Mucosa of descending colon (tissue), 3 donors: ENCODE measurements at places on chromosomes 2 and 18. TPM values are rescaled to one million over a fixed set of nuclear protein-coding genes. Genes with fewer than 3 reads are reported as not detected.

DNA sequence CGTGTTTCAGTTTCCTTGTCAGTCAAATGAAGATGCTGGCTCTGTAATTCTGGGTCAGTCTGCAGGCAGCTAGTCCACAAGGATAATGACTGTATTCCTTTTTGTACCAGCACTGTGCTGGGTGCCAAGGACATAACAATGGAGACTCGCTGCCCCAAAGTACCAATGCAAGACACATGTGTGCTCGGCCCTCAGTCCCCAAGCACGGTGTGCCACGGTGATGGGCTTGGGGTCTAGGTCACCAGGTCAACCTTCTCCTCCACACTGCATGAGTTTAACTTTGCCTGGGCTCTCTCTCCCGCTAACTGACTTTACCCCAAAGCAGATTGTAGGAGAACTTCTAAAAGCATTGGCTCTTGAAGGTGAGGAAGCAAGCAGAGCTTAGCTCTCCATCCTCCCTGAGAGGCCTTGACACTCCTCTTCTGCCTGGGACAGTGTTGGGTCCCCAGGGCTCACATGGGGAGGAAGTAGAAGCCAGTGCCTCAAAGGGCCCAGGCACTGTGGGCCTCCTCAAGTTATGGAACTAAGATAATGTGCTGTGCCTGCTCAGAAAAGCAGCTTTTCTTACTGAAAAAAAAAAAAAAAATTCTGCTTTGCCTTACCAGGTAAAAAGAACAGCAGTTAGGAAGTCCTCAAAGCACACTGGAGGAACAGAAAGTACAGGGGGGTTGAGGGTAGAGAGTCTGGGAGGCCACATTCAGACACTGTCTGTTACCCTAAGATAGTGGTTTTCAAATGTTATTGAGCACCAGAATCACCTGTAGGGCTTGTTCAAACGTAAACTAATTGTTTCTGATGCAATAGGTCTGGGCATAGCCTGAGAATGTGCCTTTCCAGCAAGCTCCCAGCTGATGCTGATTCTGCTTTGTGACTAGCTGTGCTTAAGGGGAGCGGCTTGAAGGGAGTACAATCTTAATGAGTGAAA, 276.4 kb upstream of the CXCR4 start:
- DNase-seq: no peak

- DNase-seq: no peak
Measured at GRCh38 chr2:225691711-225692110, 292.2 kb downstream of the NYAP2 start.

DNA sequence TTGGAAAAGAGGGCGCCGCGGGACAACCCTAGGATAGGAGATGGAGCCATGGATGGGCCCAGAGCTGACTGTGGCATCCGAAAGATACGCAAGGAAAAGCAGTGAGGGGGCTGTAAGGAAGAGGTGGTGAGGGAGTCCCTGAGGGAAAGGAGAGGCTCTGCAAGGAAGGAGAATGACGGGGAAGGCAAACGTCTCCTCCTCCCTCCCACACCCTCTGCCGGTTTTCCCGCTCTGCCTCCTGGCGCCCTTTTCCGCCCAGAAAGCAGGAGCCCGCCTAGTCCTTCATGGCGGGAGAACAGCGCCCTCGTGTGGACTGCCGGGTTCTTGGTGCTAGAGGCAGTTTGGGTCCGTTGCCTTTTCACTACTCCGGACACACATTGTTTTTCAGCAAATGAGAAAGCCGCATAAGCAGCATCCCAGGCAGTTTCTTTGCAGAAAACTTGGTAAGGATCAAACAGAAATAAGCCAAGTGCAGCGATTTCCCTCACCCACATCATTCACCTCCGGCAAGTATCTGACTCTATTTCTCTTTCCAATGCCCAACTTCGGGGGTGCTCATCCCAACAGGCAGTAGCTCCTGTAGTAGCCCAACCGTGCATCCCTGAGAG, 200.4 kb downstream of the INO80D start:
- peak; percentile 95 for DNase-seq

Gene CACNB4
- 1.0 TPM for total RNA-seq

Gene FBXO36
- total RNA-seq: 2.4 TPM

Gene UNC80
- total RNA-seq: 0.09 TPM

DNA sequence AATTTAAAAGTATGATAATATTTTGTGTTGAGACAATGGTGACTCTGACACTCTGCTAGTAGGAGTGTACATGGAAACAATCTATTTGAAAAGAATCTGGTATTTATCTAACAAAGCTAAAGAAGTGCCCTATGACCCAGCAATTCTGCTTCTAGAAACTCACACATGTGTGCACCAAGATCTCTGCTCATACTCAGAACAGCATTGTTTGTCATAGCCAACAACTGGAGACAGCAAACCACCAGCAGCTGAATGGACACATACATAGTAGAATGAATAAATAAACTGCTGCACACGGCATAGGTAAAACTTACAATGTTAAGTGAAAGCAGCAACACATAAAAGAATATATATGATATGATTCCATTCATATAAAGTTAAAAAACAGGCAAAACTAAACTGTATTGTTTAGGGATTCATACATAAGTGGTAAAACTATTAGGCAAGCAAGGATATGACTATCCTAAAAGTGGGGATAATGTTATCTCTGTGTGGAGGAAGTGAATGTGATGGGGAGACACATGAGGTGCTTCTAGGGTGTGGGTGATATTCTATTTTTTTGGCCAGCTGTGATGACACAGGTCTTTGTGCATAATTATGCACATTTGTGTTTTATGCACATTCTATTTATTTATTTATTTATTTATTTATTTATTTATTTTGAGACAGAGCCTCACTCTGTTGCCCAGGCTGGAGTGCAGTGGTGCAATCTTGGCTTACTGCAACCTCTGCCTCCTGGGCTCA, 71.1 kb downstream of the RFTN2 start:
- no peak for DNase-seq

- DNase-seq: no peak
Measured at GRCh38 chr18:4720518-4720917, 265.4 kb upstream of the DLGAP1 start.

Gene ZAP70
- total RNA-seq: 3.5 TPM

Gene SLC5A7
- 0.12 TPM for total RNA-seq

- DNase-seq: no peak
Measured at GRCh38 chr2:9416962-9417316, 6.4 kb downstream of the ITGB1BP1 start.

DNA sequence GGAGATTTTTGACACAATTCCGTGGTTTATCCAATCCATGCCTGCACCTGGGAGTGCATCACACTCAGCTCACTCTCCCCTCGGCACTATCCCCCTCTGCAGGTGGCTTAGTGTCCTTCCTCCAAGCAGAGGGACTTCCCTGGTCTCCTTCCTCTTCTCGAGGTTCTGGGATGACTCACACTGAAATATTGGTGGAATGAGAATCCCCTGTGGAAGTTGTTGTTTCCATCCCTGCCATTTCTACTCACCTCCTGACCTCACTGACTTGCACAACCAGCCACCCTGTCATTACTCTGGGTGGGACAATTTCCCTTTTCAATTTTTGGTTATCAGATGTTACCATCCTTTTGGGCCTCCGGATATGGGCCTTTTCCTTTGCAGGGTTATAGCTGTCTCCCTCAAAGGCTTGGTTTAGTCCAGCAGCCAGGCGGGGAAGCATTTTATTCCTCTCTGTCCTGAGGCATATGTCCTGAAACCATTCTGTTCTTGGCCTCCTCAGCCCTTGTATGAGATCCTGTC, 59.9 kb downstream of the PTPRM start:
- no peak for DNase-seq

DNA sequence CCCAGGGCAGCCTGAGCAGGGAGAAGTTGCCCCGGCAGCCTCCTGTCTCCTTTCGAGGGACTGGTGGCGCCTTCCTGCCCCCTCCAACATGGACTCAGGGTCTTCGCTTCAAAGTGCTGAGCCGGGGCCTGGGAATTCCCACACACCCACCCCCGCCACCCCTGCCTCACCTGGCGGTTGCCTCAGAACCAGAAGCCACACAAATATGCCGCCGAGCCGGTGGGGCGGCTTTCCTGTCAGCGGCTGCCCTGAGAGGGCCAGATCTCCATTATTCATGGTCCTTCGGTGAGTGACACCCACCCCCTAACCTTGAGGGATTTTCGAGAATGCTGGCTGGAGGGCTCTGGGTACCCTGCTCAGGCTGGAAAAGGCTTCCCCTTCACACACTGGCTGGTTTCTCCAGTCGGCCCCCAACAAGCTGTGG, 71.7 kb downstream of the SMAD7 start:
- DNase-seq: no peak

GRCh38 chr18:55877321-55877720, 289.3 kb upstream of the TCF4 start:
- DNase-seq: no peak

DNA sequence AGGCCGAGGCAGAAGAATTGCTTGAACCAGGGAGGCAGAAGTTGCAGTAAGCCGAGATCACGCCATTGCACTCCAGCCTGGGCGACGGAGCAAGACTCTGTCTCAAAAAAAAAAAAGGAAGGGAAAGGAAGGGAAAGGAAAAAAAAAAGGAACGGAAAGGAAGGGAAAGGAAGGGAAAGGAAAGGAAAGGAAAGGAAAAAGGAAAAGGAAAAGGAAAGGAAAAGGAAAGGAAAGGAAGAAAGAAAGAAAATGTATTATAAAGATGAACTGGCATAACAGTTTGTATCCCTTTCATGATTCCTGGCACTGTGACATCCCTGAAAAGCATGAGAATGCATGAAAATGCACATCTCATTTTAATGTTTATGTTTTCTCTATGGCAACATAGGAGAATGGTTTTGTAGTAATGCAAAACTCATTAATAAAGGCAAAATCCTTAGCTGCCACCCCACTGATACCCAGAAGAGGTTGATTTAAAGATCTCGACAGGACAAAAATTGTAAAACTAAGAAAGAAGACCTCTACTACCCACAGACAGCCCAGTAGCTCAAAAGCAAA, 11.5 kb upstream of the MREG start:
- no peak for DNase-seq

Gene UGT1A8
- total RNA-seq: 34.2 TPM

DNA sequence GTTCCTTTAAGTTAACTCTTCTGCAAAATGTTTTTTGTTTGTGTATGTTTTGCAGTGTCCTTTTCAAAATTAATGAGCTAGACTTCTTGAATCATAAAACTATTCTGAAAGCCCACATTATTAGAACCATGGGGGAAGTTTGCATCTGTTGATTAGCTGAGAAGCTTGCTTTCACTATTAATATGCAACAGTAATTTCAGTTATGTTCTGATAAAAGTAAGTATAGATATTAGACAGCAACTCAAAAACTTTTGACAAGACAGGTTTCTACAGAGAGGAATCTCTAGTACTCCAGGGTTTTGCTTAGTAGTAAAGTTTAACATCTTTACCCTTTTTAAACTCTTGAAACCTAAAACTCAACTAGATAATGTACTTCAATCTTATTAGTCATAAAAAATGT, 147.8 kb downstream of the UBE2E3 start:
- no peak for DNase-seq

- no peak for DNase-seq
Measured at GRCh38 chr2:20401489-20401835, 45.4 kb upstream of the RHOB start.

Gene CFAP210
- total RNA-seq: not detected

DNA sequence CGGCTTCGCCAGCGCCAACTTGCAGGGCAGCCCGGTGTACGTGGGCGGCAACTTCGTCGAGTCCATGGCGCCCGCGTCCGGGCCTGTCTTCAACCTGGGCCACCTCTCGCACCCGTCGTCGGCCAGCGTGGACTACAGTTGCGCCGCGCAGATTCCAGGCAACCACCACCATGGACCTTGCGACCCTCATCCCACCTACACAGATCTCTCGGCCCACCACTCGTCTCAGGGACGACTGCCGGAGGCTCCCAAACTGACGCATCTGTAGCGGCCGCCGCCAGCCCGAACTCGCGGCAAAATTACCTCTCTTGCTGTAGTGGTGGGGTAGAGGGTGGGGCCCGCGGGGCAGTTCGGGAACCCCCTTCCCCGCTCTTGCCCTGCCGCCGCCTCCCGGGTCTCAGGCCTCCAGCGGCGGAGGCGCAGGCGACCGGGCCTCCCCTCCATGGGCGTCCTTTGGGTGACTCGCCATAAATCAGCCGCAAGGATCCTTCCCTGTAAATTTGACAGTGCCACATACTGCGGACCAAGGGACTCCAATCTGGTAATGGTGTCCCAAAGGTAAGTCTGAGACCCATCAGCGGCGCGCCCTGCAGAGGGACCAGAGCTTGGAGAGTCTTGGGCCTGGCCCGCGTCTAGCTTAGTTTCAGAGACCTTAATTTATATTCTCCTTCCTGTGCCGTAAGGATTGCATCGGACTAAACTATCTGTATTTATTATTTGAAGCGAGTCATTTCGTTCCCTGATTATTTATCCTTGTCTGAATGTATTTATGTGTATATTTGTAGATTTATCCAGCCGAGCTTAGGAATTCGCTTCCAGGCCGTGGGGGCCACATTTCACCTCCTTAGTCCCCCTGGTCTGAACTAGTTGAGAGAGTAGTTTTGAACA, 15.1 kb downstream of the HOXD3 start:
- DNase-seq: no peak

Gene GPR45
- total RNA-seq: not detected

DNA sequence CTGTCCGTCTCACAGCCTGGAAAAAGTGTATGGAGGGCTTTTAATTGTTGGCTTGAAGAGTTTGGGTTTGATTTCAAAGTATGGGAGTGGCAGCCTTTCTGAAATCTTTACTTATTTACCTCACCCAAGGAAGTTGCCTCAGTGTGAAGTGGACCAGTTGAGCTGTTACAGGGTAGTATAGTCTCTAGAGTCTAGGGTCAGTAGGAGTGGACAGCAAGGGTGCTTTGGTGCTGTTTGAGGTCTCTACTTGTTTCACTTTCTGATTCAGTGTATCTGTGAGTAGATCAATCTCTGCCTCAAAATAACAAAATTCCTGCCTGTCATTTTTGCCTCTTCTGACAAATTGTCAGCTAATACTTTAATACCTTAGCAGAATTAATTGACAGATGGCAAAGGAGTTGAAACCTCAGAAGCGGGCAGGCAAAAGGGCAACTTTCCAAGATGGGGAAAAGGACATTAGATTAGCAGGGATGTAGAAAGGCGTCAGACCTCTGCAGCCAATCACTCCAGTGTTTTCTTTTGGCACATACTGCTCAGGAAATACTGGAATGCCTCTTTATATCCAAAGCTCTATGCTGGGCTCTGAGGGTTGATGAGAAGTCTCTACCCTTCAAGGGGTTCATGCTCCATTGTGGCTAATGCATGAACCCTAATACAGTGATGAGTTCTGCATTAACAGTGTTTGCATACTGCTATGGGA, 5.9 kb downstream of the RIOK3 start:
- no peak for DNase-seq

Gene SPC25
- 6.7 TPM for total RNA-seq

Gene SDC1
- total RNA-seq: 170 TPM

GRCh38 chr2:5057891-5058351, 634.3 kb upstream of the SOX11 start:
- DNase-seq: no peak

Gene DLGAP1
- total RNA-seq: 0.46 TPM

Gene GAREM1
- total RNA-seq: 29.0 TPM

GRCh38 chr18:43661570-43661969, 384.3 kb upstream of the SYT4 start:
- no peak for DNase-seq
